ENCODE measurements at places on chromosomes 16 and 17.

DNA sequence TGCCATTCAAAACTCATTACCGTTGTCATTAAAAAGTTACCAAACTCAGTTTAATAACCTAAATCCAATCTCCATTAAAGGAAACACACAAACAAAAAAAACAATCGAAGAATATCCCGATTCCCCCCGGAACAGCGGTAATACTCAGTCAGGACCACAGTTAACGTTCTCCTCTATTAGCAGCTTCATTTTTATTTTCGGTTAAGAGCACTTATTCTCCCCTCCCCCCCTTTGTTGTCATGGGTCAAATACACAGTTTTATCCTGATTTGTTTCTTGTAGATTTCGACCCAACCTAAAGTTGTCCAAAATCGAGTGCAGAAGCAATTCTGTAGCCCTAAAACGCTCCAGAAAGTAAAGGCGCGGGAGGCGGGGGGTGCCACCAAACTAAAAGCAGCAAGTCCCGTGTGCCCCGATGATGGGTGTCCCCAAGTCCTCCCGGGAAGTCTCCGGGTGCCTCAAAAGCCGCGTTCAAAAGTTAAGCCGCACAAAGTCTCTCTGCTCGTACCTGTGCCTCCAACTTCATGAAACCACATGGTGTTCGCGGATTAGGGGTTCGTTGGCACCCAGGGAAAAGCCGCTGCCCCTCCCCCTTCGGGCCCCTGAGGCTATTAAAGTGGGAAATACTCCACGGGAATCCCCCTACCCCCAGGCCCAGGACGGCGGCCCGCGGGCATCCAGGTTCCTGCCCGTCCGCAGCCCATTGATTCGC is 996 bp downstream of the SUMO2 start:
- peak; percentile 19 for DNase-seq

GRCh38 chr16:89670496-89671431 is 13.1 kb downstream of the SPATA33 start:
- no peak for DNase-seq

DNA sequence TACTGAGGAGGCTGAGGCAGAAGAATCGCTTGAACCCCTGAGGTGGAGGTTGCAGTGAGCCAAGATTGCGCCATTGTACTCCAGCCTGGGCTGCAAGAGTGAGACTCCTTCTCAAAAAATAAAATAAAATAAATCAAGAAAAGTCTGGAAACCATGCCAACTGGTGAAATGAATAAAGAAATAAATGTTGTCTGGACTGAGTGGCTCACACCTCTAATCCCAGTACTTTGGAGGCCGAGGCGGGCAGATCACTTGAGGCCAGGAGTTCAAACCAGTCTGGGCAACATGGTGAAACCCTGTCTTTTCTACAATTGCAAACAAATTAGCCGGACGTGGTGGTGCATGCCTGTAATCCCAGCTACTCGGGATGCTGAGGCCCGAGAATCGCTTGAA is 744 bp upstream of the LRRC37A3 start:
- DNase-seq = peak; percentile 40

DNA sequence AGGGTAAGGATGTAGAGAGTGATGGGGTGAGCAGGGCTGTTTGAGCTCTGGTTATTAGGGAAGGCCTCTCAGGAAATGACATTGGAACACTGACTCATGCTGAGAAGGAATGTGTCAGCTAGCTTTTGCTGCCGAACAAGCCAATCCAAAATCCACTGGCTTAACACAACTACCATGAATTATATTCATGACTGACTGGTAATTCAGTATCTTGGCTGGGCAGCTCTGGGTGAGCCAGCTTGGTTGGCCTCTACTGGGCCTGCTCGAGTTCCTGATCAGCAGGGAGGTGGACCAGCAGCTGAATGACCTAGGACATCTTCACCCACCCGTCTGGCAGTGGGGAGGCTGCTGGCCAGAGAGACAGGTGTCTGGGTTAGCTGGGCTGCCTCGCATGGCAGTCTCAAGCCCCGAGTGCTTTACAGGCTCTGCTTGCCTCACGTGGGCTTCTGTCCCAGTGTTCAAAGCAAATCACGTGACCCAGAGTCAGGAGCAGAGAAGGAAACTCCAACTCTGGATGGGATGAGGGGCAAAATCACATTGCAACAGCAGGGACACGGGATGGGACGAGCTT is 209.4 kb downstream of the KATNIP start:
- DNase-seq = no peak

- DNase-seq = no peak
These were observed 439.5 kb downstream of the WWOX start for GRCh38 chr16:78538919-78539318.

DNA sequence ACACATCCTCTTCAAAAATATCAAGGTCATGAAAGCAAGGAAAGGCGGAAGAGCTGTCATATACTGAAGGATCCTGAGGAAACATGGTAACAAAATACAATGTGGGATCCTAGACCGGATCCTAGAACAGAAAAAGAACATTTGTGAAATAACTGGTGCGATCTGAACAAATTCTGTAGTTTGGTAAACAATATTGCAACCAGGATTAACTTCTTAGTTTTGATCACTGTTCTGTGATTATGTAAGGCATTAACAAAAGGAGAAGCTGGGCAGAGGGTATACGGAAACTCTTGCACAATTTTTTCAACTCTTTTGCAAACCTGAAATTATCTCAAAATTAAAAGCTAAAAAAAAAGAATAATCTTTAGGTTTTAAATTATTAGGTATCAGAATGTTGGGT is 109.7 kb downstream of the TRIM37 start:
- no peak for DNase-seq

- DNase-seq = peak; percentile 89
These were observed 22.3 kb upstream of the RBBP6 start for GRCh38 chr16:24516900-24517669.

DNA sequence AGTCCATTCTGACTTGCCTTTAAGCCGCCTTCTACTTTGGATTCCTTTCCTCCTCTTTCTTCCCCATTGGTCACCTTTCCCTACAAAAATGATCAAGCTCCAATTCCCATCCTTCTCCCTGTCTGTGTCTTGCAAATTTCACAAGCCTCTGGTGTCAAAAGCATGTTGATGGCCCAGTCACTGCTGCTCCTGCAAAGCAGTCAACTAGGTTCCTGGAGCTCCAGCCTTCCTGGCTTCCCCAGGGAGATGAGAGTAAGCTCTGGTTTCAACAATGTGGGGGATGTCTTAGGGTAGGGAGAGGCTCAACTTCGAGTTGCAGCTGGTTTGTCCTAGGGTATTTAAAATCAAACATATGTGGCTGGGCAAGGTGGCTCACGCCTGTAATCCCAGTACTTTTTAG is 36.1 kb upstream of the HELZ start:
- no peak for DNase-seq

DNA sequence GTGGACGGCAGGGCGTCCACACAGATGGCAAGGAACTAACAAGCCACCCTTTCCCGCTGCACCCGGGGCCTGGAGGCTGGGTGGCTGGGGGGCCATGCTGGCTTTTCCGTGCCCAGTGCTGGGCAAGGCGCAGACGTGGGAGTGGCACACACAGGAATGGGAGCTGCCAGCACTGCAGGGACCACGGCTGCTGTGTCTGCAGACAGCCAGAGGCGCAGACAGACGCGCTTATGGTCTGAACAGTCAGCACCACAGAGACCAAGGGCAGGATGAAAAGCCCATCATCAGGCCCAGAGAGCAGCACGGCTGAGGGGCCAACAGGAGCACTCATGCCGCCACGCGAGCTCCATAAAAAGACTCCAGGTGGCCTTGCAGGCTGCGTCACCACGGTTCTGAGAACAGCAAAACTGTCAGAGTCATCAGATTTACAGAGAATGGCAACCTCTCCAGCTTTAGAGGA is 24.0 kb downstream of the PDIA2 start:
- DNase-seq = no peak

DNA sequence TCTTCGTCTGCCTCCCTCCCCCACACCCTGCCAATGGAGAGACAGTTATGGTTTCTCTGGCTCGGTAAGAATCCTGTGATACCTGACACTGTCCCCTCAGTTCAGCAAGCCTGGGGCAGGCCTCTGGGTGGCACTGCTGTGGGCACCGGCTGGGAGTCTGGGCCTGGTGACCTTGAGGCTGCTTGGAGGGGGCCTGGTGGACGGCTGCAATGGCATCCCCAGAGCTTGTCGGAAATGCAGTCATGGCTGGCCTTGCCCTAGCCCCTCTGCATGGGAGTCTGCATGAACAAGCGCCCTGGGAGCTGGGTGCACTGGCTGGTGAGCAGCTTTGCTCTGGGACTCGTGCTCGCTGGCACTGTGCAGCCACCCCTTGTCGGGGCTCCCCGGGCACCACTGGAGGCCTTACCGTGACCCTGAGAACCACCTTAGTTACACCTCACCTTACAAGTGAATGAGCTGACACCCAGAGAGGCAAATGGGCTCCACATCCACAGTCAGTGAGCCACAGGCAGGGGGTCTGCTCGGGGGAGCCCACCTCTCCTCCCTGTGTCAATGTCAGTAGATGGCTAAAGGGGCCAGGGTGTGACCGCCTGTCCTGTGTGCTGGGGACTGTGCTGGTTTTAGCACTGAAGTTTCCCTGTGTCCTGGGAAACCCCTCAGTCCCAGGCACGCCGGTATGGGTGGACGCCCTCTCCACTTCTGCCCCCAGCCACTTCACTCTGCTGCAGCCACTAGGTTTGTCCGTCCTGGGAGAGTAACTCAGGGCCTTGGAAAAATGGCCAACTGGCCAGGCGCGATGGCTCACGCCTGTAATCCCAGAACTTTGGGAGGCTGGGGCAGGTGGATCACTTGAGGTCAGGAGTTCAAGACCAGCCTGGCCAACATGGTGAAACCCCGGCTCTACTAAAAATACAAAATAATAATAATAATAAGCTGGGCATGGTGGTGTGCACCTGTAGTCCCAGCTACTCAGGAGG is 1.4 kb downstream of the LGALS3BP start:
- no peak for DNase-seq

- DNase-seq = peak; percentile 30
These were observed 26.2 kb downstream of the TRAP1 start for GRCh38 chr16:3690980-3691720.

DNA sequence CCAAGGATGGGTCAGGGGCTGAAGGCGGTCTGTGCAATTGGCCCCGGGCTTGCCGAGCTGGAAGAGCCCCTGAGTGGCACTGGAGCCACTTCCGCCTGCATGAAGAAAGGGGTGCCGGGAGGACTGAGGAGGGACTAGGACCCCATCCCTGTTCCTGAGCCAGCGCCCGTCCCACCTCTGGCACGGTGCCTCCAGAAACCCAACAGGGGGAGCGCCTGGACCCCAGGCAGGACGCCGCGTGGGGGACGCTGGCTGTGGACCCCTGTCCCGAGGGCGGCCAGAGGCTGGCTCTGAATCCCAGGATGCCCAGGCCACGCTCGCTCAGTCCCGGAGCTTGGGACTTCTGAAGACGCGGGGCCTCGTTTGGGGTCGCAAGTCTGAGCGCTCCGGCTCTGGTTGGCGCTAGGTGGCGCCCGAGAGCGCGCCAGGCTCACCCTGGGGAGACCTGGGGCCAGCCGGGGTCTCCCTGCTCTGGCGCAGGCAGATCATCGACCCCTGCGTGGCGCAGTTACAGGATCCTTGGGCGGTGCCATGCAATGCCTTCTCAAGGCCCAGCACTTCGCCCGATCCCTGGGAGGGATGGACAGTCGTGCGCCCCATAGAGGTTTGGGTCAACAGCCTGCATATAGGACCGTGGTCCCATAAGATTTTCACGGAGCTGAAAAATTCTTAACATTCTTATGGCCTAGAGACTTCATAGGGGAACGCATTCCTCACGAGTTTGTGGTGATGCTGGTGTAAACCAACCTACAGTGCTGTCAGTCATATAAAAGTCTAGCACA is 58.5 kb upstream of the CREBBP start:
- peak; percentile 81 for DNase-seq

DNA sequence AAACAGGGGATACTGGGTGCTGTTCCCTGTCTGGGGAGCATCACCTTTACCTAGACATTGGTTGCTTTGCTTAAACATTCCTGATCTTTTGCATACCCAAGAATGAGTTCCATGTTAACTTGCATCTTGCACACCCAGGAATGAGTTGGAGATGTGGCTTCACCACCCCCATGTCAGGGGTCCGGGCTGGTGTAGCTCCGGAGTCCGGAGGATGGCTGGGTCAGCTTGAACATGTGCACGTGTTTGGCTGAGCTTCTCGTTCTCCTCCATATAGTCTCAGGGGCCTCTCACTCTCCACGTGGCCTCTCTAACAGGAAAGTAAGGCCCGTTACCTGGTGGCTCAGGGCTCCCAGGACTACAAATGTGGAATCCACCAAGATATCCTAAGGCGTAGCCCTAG is 18.2 kb upstream of the AMZ2 start:
- no peak for DNase-seq

DNA sequence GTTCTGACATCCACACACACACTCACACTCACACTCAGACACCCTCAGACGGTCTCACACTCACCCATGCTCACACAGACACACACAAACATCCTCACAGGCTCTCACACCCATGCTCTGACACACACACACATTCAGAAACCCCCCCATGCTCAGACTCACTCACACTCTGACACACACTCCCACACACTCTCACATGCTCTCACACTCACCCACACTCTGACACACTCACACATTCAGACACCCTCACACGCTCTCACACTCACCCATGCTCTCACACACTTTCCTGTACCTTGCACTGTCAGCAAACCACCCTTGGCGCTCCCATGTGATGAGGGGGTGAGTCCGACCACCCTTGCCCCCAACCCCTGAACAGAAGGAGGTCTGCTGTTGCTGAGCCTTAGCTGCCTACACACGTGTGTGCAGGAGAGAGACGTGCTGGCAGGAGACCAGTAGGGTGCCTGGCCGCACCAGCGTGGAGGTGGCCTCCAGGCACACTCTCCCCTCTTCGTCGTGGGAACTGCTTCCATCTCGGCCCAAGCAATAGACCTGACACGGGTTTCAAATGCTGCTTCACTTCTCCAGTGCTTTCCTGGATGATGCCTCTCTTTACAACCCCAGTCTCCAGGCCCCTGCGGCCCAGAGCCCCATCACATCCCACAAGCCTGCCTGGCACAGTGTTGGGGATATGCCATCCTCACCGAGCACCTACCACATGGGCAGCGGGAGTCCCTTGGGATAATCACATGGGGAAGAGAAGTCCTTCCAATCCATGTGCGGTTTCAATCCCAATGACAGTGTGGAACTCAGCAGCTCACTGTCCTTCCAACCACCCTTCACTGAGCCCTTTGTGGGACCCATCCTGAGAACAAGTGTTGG is 267.8 kb upstream of the FOXF1 start:
- no peak for DNase-seq

DNA sequence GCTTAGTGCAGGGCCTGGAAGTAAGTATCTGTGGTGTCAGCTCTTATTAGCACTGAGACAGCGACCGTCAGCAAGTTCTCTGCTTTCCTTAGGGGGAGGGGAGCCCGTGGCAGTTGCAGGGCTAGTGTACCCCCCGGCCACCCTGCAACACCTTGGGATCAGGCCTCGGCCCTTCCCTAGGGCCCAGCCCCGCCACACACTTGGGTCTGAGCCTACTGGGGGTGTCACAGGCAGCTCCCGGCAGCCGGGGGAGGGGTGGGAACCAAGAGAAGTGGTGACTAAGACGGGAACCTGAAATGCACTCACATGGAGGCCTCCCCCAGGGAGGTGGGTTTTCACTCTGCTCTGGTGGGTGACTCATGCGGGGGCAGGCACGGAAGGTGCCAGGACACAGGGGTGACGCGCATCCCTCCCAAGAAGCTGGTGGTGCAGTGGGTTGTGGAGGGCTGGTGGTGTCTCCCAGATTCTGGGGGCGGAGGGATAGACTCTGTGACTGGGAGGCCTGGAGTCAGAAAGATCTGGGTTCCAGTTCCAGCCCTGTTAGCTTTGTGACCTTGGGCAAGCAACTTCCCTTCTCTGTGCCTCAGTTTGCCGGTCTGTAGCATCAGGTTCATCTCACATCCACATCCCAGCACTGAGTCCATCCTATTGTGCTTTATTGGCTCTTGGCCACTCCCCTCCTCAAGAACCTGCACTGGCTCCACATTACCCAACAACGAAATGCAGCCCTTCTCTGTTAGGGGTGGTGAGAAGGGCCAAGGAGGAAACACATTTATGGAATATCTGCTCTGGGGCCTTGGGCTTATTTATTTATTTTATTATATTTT is 44.5 kb downstream of the LAT start:
- peak; percentile 12 for DNase-seq

Data from umbilical cord (tissue), 2 donors.